ENCODE measurements at places on chromosomes 2 and 18.

DNA sequence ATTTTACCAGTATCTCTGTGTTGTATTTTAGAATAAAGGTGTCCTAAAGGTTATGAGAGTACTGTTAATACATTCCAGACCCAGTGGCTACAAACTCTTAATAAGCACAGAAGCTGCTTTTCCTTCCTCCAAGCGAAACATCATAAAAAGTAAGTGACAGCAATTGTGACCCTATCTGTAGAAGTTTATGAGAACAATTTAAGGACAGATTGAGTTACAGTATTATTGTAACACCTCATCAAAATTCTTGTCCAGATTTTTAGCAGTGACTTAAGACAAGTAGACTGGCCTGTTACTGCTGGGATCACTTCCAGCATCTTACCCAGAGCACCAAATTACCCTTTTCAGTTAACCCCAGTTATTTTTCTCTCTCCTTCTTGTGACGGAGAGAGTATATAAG, 154.6 kb downstream of the ERBB4 start:
- DNase-seq = no peak

- DNase-seq = no peak
Observed at GRCh38 chr2:64581777-64582539, 57.8 kb downstream of the AFTPH start.

GRCh38 chr2:28698545-28698944, 53.1 kb upstream of the PPP1CB start:
- DNase-seq = no peak

- DNase-seq = no peak
Observed at GRCh38 chr18:53534203-53534602, 690.3 kb downstream of the MBD2 start.

GRCh38 chr2:196729418-196729817, 70.1 kb downstream of the GTF3C3 start:
- DNase-seq = no peak

DNA sequence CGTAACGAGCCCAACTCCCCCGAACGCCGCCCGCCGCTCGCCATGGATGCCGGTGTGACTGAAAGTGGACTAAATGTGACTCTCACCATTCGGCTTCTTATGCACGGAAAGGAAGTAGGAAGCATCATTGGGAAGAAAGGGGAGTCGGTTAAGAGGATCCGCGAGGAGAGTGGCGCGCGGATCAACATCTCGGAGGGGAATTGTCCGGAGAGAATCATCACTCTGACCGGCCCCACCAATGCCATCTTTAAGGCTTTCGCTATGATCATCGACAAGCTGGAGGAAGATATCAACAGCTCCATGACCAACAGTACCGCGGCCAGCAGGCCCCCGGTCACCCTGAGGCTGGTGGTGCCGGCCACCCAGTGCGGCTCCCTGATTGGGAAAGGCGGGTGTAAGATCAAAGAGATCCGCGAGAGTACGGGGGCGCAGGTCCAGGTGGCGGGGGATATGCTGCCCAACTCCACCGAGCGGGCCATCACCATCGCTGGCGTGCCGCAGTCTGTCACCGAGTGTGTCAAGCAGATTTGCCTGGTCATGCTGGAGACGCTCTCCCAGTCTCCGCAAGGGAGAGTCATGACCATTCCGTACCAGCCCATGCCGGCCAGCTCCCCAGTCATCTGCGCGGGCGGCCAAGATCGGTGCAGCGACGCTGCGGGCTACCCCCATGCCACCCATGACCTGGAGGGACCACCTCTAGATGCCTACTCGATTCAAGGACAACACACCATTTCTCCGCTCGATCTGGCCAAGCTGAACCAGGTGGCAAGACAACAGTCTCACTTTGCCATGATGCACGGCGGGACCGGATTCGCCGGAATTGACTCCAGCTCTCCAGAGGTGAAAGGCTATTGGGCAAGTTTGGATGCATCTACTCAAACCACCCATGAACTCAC, 673 bp downstream of the PCBP1 start:
- DNase-seq = peak; percentile 41

- no peak for DNase-seq
Observed at GRCh38 chr2:134190062-134190806, 63.6 kb upstream of the MGAT5 start.

GRCh38 chr2:206083602-206084438, 2.2 kb downstream of the INO80D start:
- peak; percentile 12 for DNase-seq

DNA sequence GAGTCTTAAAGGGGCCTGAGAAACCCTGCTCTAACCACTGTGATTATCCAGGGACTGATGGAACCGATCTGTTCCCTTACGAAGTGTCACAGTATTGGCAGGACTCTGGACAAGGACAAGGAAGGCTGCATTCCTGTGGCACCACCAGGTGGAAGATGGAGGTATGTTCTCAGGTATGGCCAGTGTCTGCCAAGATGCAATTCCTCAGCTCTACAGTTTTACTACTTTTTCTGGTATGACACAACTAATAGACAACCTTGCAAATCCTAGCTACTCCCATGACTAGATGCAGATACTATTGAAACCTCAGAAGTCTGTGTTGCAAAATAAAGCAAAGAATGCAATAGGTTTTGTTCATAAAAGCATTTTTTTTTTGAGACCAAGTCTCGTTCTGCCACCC, 14.6 kb downstream of the RAB31 start:
- no peak for DNase-seq

DNA sequence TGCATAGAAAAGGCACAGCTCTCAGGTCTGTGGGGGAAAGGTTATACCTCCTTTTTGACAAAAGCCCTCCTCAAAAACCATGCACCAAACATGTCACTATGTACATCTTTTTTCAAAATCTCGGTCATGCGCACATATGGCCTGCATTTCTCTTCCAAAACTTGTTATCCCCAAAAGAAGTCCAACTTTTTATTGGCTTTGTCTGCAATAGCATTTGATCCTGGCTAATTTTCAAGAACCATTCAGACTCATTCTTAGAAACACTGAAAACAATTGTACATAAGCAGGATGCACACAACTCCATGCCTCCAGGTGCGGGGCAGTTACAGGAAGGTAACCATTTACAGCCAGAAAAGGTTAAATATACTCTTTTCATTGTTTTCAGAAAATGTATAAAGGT, 21.9 kb downstream of the SERTAD2 start:
- no peak for DNase-seq

DNA sequence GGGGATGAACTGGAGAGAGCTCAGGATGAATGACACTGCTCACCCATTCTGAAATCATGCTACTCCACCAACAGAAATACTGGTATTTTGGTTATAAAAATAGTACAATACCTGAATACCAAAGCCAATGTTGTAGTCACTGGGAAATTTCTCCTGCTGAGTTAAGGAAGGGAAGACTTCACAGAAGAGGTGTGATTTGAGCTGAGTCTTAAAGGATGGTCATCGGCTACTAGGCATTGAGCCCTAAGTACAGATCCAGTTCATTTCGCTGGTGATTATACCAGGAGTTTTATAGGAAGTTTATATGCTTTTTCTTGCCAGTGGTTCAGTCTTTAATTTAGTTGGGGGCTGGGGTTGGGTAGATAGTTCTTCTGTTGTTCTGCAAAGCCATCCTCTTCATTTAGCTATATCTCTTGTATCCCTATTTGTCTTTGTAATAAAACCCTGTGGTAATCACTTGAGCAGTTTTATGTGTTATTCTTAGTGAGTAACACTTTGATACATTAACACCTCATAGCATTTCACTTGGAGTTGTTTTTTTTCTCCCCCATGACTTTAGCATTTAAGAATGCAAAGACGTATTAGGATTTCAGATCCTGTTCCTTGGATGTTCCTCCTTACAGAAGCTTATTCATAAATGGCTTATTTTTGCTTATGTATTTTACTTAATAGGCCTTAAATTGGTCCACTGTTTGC, 239.9 kb upstream of the FOSL2 start:
- DNase-seq = no peak

DNA sequence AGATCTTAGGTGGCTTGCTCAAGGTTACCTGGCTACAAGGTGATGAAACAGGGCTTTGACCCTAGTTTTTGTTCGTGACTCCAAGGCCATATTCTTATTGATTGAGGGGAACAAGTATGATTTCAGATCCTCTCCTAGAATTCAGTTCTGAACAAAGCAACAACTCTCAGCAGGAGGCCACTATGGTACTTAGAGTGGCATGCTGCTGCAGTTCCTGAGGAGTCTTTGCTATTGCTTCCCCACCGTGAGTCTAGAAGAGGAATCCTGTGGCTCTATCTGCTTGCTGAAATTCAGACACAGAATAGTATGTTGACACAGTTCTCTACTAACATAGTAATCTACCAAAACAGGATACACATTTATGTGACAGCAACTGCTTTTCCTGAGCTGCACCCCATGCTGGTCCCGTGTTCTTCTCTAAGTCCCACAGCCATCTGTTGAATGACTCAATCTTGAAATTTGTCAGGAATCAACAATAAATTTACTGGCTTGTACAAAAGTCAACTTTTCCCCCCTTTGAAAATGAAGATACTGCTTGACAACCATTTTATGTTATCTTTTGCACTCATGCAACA, 4.1 kb downstream of the TGFBRAP1 start:
- DNase-seq = no peak

DNA sequence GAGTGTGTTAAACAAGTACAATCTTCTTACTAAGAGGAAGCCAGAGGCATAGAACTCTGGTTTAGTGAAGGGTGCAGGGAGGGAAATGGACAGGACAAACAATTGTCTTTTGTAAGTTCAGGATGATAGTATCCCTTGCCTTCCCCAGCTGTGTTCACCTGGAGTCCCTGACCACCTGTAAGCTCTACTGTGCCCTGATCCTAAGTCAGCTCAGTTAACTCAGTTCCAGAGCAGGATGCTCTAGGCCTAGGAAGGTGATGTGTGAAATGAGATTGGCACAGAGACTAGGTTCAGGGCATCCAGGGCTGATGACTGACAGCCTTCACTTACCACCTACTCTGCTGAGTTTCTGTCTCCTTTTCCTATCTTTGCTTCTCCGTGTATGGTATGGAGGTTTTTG, 333.0 kb downstream of the SUCLG1 start:
- no peak for DNase-seq

DNA sequence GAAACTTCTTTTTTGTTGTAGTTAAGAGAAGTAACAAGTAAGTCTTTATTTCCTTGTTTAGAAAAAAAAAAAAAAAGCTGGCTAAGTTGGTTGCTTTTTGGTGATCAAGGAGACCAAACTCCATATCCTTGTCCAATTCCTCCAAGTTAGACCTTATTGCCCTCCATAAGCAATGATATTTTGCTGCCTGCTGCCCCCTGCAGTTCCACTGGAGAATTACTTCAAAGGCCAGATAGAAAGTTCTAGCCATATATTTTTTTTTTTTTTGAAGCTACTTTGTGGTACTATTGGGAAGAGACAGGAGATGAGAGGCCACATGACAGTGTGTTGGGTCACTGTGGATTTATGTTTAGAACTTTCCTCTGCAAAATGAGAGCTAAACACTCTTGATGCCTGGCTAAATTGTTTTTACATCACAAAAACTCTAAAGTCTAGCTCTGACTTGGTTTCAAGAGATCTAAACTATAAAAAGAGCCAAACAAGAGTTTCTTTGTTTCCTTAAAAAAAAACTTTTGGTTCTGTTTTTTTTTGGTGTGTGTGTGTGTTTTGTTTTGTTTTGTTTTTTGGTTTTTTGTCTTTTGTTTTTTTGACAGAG, 80.7 kb upstream of the RASGRP3 start:
- DNase-seq = peak; percentile 10

DNA sequence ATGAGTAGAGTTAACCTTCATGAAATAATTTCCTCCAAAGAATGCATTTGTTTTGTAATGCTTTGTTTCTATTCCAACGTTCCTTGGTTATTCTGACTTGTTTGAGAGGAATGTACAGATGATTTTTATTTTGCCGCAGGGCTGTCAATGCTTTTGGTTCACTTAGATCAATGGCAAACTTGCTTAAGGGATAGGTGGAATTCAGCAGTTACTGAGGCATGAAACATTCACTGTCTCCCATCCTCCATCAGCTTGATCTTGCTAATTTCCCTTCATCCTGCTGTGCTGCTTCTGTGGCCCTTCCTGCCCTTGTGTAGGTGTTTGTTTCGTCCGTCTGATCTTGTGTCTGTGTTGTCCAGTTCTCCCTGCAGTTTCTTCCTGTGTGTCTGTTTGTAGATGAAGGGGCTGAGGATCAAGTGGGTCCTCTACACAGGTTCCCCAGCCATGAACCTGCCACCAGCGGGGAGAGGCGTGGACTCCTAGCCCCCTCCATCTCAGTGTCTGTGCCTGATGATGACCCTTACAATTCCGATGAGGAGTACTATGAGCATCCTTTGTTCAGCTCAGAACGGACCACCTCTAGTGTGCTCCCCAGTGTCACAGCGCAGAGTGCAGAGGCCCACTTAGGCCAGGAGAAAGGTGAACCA, 84.2 kb upstream of the UNC80 start:
- DNase-seq = no peak

- no peak for DNase-seq
Observed at GRCh38 chr2:75480971-75481836, 79.5 kb downstream of the EVA1A start.

DNA sequence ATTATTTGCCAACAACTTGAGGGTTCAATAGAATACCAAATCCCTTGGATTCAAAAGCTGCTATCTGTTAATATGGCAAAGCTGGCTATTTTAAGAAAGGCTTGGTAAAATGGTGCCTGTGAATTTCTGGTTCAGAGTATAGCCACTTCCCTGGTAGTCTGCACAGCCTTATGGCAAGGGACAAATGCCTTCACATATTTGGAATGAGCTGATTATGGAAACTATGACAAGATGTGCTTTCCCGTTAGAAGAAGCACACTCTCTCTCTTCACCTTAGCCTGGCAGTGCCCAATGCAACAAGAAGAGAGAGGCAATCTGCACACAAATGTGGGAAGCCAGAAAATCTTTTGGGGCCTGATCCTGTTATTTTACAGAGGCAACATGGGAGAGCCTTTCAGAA, 47.5 kb upstream of the MAP3K20 start:
- no peak for DNase-seq

GRCh38 chr2:74472086-74472944, at the start of gene MRPL53:
Gene MRPL53 (minus strand): TSS chr2:74472680. CDS start chr2:74472660, 20 bp downstream.
- peak; percentile 97 for DNase-seq

- DNase-seq = no peak
Observed at GRCh38 chr2:85503168-85503850, 35.7 kb upstream of the MAT2A start.

DNA sequence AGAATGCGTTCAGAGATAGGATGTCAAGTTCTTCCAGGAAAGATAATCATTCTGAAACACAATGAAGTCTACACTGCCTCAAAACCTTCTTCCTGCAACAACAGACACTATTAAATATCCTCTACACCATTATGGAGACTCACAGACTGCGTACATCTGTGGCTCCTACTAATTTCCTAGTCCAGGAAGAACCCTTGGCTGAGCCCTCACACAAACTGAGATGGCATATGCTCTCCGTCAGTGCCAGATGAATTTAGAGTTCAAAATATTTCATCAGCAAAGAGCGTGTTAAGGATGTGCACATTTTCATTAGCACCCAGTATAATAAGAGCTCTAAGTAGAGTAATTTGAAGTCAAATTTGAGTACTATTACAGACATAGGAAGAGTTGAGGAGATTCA, 117.2 kb downstream of the TCF4 start:
- DNase-seq = no peak

GRCh38 chr2:19488009-19488691, 129.7 kb upstream of the OSR1 start:
- DNase-seq = no peak

GRCh38 chr2:100242891-100243619, 79.2 kb downstream of the LONRF2 start:
- DNase-seq = peak; percentile 39

- DNase-seq = no peak
Observed at GRCh38 chr2:12293874-12294273, 422.9 kb upstream of the TRIB2 start.

GRCh38 chr18:62723666-62724281, 8.4 kb downstream of the PHLPP1 start:
- no peak for DNase-seq

- DNase-seq = no peak
Observed at GRCh38 chr2:121502246-121502645, 28.4 kb upstream of the RNU4ATAC start.

Data from activated gamma-delta T cell treated with Interleukin-2 at 50 U/mL for 16 hours (primary cell).